Mammary microvascular endothelial cell (primary cell): ENCODE measurements at places on chromosomes 12 and 14. TPM values are rescaled to one million over a fixed set of nuclear protein-coding genes. Genes with fewer than 3 reads are reported as not detected.

The NUAK1 gene
- total RNA-seq = 60.5 and 61.3 TPM in 2 replicates

The MSI1 gene
- total RNA-seq = not detected in 2 replicates

The CNTN1 gene
- not detected in 2 replicates for total RNA-seq

The ZBTB42 gene
- total RNA-seq = 3.2 and 5.5 TPM in 2 replicates

The RNASE1 gene
- total RNA-seq = 182 and 221 TPM in 2 replicates

The RNASE3 gene
- not detected in 2 replicates for total RNA-seq

The PTGER2 gene
- total RNA-seq = not detected in 2 replicates

The SLC2A14 gene
- total RNA-seq = not detected in 2 replicates

The KRT8 gene
- 13.9 and 14.4 TPM in 2 replicates for total RNA-seq
